H7 (cell line): ENCODE measurements at places on chromosomes 5 and 9. TPM values are rescaled to one million over a fixed set of nuclear protein-coding genes. Genes with fewer than 3 reads are reported as not detected.

DNA sequence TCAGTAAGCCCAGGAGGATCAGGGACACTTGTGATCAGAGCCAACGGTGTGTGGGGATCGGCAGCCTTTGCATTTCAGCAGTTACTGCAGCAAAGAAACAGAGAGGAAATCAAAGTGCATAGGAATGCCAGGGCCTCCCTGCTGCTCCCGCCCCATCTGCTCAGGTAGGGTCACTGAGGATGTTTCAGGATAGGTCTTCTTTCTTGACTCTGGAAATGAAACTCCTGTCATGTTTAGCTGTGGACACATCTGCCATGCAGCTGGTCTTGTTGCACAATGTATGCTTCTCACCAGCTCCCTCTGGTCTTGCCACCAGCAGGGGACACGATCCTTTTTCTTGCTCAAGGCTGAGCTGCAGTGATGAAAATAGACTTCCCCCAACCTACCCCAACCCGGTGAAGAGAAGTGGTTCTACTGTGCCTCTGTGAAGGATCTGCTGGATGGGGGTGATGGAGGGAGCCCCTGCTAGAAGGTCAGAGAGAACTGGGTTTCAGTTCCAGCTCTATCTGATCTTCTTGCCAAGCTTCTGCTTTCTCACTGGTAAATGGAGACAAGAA, 185.2 kb upstream of the KLF4 start:
- DNase-seq: peak; percentile 42

PCA3 gene
- total RNA-seq: not detected in 2 replicates

DNA sequence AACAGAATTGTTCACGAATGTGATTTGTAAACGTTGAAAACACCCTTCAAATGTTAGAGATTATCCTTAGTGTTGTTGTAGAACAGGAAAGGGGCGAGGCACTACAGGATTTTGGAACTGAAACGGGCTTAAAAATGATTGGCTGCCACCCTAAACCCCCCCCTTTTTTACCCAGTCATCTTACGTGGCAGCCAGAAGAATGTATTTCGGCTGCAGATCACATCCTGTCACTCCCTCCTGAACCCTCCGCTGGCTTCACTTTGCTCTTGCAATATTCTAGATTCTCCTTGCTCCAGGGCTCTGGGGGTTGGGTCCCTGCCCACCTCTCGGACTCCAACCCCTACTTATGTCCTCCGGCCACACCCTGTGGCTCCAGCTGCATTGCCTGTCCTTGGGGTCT, 13.9 kb upstream of the UNC5A start:
- DNase-seq: peak; percentile 55

OR1Q1 gene
- total RNA-seq: not detected in 2 replicates

GRCh38 chr9:26537211-26537610, 355.4 kb downstream of the CAAP1 start:
- no peak for DNase-seq

DNA sequence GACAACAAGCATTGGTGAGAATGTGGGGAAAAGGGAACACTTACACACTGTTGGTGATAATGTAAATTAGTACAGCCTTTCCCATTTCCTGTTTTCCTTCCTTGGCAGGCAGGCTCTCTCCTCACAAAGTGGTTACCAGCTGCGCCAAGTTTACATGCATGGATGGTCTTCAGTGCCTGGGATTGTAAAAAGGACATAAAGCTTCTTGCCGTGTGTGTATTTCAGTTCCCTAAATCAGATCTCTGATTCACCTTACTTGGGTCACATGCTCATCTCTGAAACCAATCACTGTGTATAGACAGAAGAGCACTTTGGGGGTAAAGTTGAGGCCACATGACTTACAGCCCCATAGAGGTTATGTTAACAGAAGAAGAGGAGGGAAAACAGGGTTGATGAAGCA, 92.8 kb downstream of the CAVIN4 start:
- DNase-seq: no peak

GRCh38 chr9:99351647-99352046, 129.6 kb downstream of the SEC61B start:
- no peak for DNase-seq

DNA sequence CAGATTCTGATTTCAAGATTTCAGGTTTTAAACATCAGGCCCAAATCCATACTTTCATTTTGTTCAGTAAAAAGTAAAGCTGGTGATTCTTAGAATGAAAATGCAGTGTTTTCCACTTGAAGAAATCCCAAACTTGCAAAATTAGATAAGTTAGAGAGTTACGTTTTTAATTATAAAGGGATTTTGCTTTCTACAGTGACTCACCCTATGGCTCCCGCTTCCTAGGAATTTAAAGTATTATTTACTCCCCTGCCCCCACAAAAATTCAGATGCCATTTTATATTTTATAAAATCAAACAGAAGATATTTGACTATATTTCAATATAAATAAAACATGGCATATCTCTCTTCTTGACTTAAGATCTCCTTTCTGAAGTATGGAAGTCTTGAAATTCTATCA, 402.9 kb downstream of the ZSWIM6 start:
- DNase-seq: no peak

PHF2 gene
- 10.3 and 10.6 TPM in 2 replicates for total RNA-seq

GRCh38 chr5:82816926-82817325, 260.3 kb downstream of the TMEM167A start:
- no peak for DNase-seq

DNA sequence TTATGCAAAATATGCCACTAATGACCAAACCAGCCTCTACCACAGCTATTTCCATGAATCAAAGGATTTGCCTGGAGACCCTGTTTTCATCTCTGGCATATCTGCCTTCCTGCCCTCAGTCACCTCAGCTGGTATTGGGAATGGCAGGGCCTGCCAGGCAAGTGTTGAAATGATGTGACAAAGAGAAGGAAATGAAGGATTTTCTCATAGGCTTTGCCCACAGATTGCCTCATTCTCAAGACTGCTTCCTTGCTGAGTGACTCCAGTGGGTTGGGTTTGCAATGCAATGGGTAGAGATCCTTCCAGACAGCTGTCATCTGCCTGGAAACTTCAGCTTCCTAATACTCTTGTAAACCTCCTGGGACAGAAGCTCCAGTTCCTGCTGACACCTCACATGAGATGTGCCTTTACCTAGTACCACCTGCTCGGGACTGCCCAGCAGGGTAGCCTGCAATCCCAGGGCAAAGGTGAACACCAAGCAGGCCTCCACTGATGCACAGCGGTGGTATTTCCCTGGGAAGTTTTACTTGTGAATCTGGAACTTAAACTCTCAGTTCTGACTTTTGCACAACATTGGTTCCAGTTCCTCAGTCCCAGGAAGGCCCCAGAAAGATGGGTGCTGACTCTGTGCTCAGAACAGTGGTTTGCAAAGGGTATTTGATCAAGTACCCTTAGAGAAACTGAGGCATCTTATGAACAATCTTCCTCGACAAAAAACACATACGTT, 64.8 kb upstream of the SLC1A1 start:
- no peak for DNase-seq

SLC34A1 gene
- total RNA-seq: not detected in 2 replicates

SEMA6A gene
- 207 and 294 TPM in 2 replicates for total RNA-seq

DNA sequence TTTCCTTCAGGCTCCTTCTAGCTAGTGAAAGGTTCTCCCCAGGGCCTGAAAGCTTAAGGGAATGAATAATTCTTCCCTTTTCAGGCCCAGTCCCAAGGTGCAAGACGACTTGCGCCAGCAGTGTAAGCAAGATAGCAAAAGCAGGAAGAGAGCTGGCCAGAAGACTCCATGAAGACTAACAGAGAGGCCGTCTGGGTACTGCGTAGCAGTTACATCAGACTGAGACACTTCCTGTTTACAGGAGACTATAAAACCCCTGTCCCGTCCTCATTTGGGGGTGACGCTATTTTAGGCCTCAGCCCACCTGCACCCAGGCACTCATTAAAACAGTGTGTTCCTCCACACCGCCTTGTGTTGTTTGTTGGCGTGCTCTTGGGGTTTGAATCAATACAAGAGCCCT, 90.7 kb upstream of the MOCS2 start:
- no peak for DNase-seq

DNA sequence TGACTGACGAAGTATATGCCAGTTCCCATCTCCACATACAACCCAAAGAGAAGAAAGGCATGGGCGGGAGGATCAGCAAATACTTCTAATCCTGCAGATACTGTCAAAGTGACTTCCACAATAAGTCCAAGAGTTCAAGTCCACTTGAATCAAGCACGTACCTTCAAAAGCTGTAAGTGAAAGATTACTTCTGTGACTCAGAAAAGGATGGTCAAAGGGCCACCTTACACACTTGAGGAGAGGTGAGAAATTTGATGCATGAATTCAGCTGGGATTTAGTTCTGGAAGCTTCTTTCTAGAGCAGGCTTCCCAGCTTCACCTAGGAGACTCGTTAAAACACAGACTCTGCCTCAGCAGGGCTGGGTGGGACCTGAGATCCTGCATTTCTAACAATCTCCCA, 357.5 kb downstream of the GLIS3 start:
- DNase-seq: no peak

DNA sequence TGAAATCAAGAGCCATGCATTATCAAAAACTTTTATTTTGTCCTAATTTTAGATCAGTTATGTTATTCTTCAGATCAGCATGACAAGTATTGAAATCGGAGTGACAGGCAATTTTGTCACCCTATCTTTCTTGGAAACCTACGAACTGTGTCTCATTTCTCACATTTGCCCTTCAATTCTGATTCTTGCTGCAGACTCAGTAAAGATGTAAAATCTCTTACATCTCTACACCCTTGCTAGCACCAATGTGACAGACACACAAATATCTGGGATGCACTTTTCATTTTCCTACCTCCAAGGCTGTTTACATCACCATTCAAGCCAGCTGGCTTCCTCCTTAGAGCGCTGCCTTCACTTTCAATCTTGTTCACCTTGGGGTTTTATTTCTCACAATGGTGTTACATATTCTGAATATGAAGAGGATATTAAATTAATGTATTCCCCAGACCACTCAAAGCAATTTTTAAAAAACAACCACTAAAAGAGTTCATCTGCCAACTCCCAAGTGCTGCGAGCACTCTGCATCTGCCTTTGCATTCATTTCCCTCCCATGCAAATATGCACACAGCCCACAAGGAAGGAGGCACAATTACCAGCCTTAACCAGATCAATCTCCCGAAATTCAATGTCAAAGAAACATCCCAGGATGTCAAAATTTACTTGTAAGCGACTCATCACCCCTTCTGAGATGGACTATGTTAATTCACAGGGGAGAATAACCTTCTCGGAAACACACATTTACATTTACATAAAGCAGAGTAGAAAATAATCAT, 164.3 kb downstream of the ENC1 start:
- DNase-seq: no peak

- no peak for DNase-seq
Measured at GRCh38 chr5:165477546-165477945, 1972.1 kb downstream of the MAT2B start.

- DNase-seq: no peak
Measured at GRCh38 chr9:36770025-36770424, 197.3 kb downstream of the MELK start.

DNA sequence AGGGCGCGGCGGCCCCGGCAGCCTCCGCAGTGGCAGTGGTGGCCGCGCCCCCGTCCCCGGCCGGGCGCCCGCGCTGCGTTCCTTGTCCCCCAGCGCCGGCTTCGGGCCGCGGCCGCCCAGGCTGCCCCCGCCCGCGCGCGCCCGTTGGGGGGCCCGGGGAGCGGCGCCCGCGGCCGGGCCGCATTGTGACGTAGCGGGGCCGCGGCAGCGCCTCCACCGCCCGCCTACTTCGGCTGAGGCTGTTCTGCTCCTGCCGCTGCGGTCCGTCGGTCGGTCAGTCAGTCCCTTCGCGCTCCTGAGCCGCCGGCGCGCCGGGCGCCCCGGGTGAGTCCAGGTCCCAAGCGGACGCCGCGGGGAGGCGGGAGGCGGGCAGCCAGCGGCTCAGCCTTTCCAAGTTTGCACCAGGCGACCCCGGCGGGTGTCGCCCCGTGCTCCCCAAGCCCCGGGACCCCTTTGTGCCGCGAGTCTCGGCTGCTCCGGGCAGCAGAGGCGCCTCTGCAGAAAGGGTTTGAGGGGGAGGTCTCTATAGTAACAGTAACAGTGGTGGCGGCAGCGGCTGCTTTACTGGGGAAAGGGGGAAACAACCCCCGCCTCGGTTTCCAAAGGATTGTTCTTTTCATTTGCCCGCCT, at the start of gene SNCAIP:
Gene SNCAIP, plus strand, starts transcription at position 277 of the 630 bp plus-strand sequence. CDS start 78,898 bp downstream, outside the sequence.
- peak; percentile 82 for DNase-seq

HK3 gene
- total RNA-seq: not detected in 2 replicates

SCGB3A2 gene
- 42.0 and 51.2 TPM in 2 replicates for total RNA-seq

MEGF10 gene
- 12.4 and 18.6 TPM in 2 replicates for total RNA-seq

DNA sequence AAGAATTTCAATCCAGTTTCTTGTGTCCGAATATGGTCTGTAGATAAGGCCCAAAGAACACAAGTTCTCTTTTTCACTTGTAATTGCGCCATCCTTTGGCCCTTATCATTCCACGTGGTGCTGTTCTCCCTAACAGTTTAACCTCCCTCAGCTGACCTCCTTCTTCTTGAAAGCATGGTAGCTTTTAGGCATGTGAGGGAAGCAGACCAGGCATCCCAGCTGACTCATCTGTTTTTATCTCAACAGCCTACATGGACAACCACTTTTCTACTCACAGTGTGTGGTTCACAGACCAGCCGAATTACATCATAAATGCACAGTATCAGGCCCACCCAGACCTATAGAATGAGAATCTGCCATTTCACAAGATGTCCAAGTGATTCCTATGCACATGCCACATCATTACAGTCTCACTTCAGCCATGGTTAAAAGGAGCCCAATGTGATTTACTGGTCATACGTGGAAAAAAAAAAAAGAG, 26.9 kb upstream of the PLIN2 start:
- no peak for DNase-seq

- no peak for DNase-seq
Measured at GRCh38 chr9:91583966-91584365, 160.3 kb upstream of the NFIL3 start.

GRCh38 chr9:70959366-70959765, 162.1 kb downstream of the TRPM3 start:
- no peak for DNase-seq

FIBCD1 gene
- 6.1 and 6.2 TPM in 2 replicates for total RNA-seq

DNA sequence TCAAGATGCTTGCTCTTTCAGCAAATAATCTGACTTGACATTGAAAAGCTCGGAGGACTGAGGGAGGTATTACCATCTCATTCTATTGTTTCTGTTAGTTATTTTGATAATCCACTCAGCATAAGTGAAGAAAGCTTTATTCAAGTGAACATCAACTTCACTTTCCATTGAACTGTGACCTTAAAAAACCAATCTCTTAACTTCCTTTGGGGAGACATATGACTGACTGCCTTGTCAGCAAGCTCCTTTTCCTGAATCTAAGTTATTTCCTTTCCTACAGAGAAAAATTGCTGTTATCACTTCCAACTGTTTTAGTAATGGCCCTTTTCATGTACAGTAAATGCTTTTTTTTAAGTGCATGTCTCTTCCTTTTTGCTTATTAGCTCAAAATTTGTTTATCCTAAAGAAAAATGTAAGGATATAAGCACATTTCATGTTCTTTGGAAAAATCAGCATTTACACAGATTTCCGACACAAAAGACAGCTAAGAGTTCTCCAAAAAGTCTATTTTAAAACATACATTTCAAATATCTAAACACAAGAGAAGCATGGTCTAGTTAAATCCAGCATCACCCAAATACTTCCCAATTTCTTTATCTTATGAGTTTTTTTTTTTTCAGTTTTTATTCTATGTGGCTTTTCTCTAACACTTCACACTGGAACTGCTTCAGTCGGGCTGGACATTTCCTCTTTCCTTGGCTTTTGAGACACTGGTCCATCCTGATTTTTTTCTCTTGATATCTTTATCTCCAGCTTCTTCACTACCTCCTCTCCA, 117.9 kb upstream of the DAB2 start:
- DNase-seq: no peak

HSPA4 gene
- total RNA-seq: 187 and 225 TPM in 2 replicates

STX17 gene
- total RNA-seq: 9.3 and 14.8 TPM in 2 replicates

GRCh38 chr9:80501635-80502034, 929.9 kb downstream of the TLE4 start:
- no peak for DNase-seq

GRCh38 chr5:83036991-83037575, 40.1 kb downstream of the TMEM167A start:
- DNase-seq: no peak
